Left kidney (tissue), 8 donors: ENCODE measurements at places on chromosomes 6 and 20. TPM values are rescaled to one million over a fixed set of nuclear protein-coding genes. Genes with fewer than 3 reads are reported as not detected.

The OSER1 gene
- polyA plus RNA-seq, result 54.8 TPM

The C20orf96 gene
- 50.7 TPM for polyA plus RNA-seq

The SSTR4 gene
- polyA plus RNA-seq, result not detected

The HAO1 gene
- polyA plus RNA-seq, result not detected

The FOXQ1 gene
- polyA plus RNA-seq, result 10.9 TPM

GRCh38 chr6:5379647-5380242, 118.4 kb downstream of the FARS2 start:
- no peak for DNase-seq

DNA sequence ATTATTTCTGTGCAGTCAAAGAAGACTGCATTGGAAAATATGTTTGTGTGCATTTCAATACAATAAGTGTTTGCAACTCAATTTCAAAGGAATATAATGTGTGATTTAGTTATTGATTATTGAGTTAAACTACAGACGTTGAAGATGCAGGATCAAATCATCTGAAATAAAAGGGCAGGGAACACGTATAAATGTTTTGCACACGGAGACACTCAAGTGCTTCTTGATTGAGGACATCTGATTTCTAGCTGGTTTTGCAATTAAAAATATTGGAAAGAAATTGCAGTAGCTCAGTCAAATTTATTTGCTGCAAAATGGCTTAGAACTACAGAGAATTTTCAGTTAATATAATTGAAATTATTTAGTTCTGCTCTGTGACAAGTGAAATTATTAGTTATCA, 412.7 kb downstream of the UTRN start:
- no peak for DNase-seq

DNA sequence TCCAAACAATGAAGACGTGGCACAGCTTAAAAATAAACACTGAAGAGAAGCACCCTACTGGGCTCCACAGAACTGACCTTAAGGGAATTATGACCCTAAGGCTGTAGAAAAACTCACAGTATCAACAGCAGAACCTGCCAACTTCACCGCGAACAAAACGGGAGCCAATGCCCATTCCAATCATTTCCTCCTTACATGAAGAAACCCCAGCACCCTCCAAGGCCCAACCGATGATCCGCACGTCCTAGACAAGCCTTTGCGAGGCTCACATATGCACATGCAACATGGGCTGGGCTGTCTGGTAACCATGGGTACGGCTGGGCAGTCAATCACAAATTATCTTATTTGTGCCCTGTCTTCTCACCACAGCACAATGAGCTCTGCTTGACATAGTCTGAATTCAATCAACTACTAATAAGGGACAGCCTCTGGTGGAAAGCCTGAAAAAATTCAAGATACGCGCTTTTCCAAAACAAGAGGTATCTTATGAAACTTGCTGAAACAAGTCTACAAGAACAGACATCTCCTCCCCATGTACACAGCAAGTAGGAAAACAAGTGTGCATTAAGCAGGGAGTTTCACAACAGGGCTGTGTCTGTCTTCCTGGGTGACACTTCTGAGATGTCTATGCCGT, 1.7 kb downstream of the DIDO1 start:
- DNase-seq, result no peak

DNA sequence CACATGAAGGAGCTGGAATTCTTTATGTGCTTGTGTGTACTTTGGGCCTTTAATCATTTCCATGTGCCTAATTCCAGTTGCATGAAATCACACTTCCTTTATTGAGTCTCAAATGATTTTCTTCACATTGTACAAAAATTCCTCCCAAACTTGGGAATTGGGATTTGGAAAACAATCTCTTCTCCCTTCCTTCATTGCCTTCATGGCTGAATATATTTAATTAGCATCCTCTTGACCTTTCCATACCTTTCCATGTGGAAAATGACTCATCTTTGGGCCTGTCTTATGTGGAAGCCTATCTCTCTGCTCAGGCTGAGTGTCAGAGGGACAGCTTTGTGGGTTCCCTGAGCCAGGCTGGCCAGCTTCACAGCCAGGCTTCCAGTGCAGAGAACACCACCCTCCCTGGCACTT, 33.0 kb upstream of the CDH4 start:
- DNase-seq, result no peak

DNA sequence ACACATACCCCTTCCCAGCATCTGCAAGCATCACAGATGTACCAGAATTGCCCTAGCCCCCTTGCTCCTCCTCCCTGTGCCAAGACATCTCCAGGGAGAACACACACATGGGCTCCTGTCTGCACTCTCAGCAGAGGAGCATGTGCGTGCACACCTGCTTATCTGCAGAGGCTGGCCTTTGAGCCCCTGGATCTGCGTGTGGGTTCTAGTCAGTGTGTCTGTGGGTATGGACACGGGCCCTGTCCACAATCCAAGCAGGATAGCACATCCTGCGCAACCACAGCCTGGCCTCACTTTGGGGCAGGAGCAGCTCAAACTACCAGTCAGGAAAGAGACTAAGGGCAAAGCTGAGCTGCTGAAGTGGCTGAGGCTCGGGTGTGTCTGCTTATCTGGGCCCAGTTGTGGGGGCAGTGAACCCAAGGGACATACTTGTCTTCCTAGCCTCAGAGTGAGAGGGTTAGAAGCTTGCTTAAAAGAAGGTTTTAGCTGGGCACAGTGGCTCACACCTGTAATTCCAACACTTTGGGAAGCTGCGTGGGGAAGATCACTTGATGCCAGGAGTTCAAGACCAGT, 41.0 kb downstream of the HM13 start:
- no peak for DNase-seq

- no peak for DNase-seq
These were observed 41.5 kb downstream of the CD164 start for GRCh38 chr6:109340811-109341210.
